ENCODE measurements at places on chromosomes 16 and 17.

GRCh38 chr17:61816538-61816937 lies 46.8 kb downstream of the BRIP1 start:
- DNase-seq: no peak

DNA sequence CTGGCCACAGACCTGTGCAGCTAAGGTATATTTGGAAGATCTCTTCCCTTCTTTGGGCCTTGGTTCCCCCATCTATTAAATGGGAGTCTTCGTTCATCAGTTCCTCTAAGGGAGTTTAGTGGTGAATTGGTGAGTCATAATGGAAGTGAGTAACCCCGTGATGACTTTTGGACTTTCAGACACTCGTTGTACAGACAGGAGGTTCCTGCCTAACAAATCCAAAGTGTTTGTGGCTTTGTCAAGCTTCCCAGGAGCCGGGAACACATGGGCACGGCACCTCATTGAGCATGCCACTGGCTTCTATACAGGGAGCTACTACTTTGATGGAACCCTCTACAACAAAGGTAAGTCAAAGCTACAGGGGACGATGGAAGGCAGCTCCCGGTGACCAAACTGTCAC lies 40.4 kb downstream of the WSCD1 start:
- no peak for DNase-seq

DNA sequence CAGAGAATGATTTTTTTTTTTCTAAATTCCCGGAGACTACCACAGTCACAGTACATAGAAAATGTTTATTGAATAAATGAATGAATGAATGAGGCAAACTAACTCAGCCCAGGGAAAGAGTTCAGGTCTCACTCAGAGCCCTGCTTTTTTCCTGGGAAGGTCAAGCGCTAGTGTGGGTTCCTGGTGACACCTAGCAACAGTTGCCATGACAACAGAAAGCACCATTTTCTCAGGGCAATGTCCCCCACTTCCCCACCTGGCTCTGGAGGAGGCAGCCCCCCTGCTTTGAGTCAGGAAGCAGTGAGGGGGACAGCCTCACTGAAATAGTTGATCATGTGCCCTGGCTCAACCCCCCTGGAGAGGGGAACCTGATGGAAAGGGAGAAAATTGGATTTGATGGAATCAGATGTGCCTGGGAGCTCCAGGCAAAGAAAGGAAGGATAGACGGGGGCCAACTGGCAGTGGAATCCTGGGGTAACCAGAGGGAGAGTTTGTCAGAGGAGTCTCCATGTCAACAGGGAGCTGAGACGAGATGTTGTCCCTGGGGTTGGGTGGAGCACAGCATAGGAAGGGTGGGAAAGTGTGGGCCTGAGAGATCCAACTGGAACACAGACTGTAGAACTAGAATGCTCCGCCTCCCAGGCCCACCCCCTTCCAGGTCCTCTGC lies 242.2 kb upstream of the CCL2 start:
- no peak for DNase-seq

DNA sequence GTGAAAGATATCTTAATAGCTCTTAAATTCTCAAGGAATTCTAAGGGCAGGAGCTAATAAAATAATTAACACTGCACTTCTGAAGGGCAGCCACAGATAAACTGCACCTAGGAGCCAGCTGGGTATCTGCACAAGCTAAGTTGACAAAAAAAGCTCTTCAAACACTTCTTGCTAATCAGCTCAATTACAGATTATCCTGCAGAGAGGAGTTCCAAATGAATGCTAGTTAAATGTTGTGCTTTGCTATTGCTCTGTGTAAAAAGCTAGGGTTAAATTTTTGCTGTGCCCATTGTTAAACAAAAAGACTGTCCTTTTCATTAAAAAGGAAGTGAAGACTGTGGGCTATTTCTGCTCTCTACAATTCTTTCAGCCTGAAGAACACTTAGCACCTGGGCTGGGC lies 158.5 kb upstream of the SHISA6 start:
- DNase-seq: no peak

- no peak for DNase-seq
Observed at GRCh38 chr17:7204336-7204735, 15.3 kb downstream of the DLG4 start.

DNA sequence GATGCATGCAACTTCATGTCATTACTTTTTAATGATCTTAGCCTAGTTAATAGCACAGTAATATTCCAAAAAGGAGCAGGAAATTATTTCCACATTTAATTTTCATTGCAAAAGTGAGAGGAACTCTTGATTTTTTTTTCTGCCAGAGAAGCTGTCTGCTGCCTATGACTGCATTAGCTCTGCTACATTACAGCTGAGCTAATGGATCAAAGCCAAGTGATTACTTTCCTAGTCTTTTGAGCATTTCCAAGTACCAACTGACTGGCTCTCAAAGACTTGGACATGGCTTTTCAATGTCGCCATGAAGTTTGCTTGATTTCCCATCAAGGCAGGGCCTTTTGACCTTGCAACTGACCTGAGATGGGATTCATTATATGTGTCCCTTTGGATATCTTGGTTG lies 356.6 kb upstream of the XYLT1 start:
- no peak for DNase-seq

- DNase-seq: no peak
Observed at GRCh38 chr16:3876695-3877094, 3.8 kb downstream of the CREBBP start.

DNA sequence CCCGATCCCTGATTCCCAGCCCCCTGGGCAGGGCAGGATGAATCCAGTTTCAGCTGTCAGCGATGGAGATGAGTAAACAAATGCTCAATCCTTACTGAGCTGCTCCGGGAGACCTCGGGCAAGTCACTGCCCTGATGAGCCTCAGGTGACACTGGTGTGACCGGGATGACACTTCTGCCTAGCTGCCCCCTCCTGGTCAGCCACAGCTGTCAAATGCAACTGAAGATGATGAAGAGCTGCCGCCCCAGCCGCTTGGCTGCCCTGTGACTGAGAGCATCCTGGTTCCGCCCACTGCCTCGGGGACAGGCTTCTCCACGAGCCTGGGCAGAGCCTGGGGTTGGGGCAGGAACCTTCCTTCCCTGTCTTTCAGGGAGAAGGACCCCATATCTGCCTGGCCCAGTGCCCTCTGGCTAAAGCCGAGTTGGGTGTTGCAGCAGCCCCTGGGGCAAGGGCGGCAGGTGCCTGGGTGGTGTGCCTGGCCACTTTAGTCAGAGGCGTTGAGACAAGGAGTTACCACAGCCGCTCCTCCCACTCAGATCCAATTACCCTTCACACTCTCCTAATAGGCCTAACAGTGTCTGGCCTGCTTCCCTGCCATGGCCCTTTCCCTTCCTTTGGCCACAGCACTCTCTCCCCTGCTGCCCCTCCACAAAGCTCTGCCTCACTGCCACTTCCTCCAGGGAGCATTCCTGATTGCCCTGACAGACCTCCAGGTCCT lies 5.5 kb downstream of the CCL17 start:
- DNase-seq: no peak

- DNase-seq: no peak
Observed at GRCh38 chr16:4273858-4274311, 1.1 kb upstream of the TFAP4 start.

DNA sequence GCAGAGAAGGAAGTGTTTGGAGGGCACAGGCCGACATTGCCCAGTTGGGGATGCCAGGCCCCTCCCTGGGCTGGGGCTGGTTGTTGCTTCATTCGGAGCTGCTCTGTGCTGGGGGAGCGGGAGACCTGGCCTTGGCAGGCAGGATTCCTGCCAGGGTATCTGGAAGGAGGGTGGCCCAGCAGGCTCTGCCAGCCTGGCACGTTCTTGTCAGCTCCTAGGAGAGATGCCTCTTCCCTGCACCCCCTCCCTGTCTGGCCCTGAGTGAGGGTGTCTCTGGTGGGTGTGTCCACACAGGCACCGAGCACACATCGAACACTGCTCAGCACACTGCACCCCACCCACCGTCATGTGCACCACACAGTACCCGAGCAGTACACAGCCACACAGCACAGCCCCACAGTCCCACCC lies 35.2 kb downstream of the ARHGAP23 start:
- no peak for DNase-seq

- no peak for DNase-seq
Observed at GRCh38 chr16:63628812-63629211, 1493.1 kb downstream of the CDH11 start.

- no peak for DNase-seq
Observed at GRCh38 chr16:59259950-59260319, 525.8 kb upstream of the GOT2 start.

- no peak for DNase-seq
Observed at GRCh38 chr16:8572919-8573724, 17.2 kb downstream of the TMEM114 start.

- no peak for DNase-seq
Observed at GRCh38 chr17:64154717-64155116, 24.8 kb upstream of the ERN1 start.
